ENCODE measurements at places on chromosomes 2 and 18.
A peak's percentile ranks its signal among the peaks of the same experiment; 100 is the strongest.

GRCh38 chr2:207844648-207845047 lies 74.9 kb upstream of the FZD5 start:
- no peak for DNase-seq

- peak; percentile 94 for DNase-seq
These were observed 18.2 kb upstream of the DAW1 start for GRCh38 chr2:227853204-227853629.

- no peak for DNase-seq
These were observed 813.1 kb upstream of the POU3F3 start for GRCh38 chr2:104040771-104041170.

DNA sequence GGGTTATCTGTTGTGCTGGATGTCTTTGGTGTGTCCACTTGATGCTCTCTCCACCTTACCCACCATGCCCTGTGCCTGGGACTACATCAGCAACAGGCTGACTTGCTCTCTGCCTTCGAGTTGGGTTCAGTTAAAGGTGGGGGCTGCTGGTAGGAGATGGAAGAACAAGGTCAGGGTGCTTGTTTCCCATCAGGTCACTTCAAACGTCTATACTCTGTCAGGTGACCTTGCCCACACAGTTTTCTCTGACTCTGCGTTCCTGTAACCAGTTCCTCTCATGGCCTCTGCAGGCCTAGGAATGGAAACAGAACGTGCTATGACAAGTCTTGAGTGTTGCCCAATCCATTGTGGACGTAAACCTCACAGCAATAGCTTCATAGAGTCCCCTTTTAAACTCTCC lies 38.4 kb upstream of the PAPOLG start:
- DNase-seq: no peak

DNA sequence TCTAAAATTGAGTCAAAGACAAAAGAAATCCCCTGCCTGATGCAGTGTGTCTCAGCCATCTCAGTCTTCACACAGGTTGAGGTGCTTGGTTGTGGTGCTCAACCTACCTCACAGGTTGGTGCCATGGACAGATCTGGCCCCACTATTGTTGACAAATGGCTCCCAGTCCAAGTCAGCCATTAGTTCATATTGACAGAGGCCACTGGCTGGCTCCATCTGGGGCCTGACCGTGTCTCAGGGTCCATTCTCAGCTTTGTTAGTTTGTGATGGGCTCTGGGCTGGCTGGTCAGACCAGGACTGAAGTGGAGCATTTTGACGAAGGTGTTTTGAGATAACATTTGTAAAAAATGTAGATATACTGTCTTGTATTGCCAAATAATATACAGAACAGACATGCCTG lies 36.9 kb downstream of the MRPL33 start:
- DNase-seq: no peak

DNA sequence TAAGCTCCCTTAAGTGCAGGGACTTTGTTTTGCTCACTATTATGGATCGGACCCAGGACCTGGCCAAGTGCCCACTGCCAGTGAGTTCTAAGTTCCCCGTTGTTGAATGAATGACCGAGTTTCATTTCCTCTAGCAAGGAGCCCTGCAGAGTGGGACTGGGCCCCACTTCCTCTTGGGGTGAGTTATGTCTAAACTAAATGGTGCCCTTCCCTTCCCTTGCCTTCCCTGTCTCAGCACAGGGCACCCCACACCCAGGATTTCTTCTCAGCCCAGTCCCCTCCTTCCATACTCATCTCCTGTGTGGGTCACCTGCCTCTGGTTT lies 195.3 kb upstream of the HS6ST1 start:
- no peak for DNase-seq

DNA sequence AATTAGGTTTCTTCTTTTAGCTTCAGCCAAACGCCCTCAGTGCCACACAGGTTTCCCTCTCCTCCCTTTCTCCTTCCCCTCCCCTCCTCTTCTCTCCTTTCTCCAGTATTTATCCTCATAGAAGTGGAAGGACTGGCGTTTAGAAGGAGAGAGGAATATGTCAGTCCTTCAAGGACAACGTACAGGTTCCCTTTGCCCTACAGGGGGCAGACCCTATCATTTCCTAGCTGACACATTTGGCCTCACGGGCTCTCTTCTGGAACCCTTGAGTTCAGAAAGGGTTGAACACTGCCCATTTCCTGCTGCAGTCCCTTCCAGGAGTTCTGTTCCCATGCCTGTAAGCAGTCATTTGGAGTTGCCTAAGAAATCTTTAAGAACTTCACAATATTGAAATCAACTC lies 46.1 kb downstream of the CDCA7 start:
- DNase-seq: no peak

DNA sequence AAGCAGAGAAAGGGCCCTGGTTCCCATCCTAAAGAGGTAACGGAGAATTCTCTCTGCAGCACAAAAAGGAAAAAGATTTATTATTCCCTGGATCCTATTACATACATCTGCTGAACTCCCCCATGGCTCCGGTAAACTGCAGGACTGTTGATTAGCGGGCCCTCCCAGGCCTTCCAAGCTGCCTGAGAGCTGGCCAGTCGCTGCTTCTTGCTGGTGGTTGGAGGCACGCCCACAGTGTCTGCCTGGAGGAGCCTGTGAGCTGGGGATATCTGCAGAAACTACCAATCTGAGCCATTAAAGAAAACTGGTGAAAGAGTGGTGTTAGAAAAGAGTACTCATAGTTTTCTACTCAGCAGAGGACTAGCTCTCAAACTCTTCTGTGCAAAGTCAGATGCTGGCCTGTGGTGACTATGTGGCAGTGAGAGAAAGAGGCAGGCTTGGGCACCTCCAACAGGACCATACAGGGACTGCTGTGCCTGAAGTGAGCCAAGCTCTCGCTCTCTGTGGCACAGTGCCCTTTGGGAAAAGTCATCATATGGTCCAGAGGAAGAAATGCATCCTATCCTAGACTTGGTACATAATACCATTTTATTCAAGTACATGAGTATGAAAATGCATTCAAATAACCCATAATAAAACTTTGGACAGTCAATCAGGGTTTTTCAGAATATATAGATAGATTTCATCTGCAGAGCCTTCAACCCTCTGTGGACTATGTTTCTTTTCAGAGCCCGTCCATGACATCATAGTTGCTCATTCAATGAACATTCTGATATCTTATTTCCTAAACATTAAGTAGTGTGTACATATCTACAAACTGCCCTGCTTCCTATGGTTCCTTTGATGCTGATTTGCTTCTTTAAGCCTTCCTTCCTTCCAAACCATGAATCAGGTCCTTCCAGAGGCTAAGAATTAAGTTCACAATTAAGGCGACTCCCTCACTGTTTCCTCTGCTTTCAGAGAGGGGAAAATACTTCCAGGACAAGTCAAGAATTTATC lies 242.0 kb upstream of the LYPD1 start:
- no peak for DNase-seq
